Motor neuron (in vitro differentiated cells): ENCODE measurements at places on chromosomes 13 and 19.

- no peak for ATAC-seq
Measured at GRCh38 chr19:19115954-19116353, 22.3 kb downstream of the TMEM161A start.

- ATAC-seq = no peak
Measured at GRCh38 chr13:110663491-110663890, 42.4 kb downstream of the CARS2 start.

DNA sequence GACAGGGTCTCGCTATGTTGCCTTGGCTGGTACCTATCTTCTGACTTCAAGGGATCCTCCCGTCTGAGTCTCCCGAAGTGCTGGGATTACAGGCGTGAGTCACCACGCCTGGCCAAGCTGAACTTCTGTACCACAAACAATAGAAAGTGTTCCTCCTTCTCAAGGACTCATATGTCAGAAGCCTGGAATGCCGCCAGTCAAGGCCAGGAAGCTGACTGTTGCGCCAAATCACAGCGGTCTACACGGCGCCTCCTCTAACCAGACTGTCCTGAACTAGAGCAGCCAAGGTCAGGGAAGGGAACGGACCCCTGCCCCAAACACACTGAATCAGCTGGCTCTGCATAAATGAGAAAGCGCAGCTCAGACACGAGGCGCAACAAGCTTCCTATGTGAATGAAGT, 14.6 kb downstream of the RAB20 start:
- ATAC-seq = no peak

GRCh38 chr19:34257559-34257924, 3.2 kb downstream of the GARRE1 start:
- no peak for ATAC-seq

GRCh38 chr13:46101002-46101401, 3.8 kb downstream of the CPB2 start:
- no peak for ATAC-seq

DNA sequence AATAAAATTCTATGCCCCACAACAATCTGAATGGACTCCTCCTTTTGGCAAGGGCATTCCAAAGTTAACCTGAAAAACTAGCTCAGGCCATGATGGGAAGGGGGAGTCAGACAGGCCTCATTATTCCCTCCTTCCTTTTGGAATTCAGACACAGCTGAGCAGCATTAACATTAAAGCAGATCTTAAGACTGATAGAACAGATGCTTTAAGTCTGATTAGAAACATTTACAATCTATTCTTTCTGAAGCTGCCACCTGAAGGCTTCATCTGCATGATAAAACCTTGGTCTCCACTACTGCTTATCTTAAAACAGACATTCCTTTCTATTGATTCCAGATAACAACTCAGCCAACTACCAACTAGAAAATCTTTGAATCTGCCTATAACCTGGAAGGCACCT, 98.9 kb downstream of the UGGT2 start:
- ATAC-seq = no peak

GRCh38 chr13:110353339-110353977, 46.4 kb downstream of the COL4A2 start:
- no peak for ATAC-seq

DNA sequence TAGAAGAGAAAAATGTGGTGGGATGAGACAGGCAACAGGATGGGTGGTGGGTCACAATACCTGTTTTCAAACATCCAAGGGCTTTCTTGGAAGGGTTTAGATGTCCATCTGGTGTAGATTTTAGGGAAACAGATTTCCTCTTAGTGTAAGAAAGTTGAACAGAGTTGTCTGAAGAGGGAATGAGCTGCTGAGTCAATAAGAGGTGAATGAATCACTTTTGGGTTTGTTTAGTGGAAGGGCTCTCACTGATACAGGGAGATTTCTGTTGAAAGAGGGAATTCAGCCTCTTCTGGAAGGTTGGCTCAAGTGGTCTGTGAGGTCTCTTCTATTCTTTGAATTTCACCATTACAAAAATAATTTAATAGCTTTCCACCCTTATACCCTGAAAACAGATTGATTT, 54.6 kb downstream of the LACC1 start:
- no peak for ATAC-seq

DNA sequence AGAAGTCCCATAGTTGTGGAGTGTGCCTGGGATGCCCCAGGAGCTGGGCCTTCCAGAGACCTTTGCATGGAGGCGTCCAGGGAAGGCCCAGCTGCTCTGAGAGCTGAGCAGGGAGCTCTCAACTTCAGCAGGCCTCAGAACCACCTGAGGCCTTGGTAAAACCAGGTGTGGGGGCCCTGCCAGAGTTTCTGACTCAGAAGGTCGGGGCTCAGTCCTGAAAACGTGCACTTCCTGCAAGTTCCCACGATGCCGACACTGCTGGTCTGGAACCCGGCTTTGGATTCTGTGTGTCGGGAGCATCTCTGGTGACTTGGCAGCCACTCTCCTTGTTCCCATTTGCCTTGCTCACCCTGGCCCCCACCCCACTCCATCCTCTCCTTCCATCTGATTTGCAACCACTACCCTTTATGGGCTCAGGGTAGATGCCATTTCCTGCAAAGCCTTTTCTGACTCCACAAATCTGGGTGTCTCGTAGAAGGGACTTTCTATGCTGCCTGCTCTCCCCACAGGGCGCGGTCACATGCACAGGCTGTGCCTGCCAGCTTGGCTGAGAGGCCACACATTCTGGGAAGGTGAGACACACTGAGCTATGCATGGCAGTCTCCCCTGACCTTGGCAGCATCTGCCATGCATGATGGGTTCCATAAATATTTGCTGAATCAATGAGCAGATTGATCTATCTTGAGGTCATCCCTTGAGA, 244.7 kb downstream of the COL4A1 start:
- peak; percentile 6 for ATAC-seq

DNA sequence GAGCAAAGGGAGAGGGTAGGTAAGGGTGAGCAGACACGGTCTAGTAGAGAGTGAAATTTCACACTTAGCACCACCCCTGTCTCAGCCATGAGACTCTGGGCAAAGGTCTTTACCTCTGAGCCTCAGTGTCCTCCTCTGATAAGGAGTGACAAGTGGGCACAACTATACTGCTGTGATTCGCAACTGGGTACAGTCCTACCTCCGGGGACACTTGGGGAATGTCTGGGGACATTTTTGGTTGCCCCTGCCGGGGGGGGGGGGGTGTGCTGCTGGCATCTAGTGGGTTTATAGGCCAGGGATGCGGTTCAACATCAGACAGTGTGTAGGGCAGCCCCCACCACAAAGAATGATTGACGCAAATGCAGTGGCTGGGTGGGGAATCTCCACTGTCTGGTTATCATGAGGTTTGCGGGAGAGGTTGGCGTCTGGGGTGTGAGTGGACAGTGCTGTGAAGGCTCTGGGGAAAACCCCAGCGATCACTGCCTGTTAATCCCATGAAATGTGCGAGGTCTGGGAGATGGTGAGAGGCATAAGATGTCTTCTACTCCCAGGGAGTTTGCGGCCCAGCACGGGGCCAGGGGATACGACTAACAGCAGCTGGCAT, 4.3 kb downstream of the NACC1 start:
- ATAC-seq = no peak

DNA sequence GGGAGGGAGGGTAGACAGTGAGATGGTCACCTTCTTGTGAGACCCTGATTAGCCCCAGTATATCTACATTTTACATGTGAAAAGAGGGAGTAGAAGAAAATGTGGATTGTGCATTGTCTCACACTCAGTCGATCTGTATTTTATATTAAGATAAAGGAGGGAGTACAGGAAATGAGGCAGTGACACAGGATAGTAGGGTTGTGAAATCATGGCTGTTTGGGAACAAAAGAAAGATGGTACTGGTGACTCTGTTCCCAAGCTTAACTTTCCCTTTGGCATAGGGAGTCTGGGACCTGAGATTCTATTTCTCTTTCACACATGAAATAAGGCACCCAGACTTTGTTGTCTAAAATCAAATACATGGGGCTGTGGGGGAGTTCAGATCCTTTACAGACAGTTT, 194.7 kb downstream of the ABCC4 start:
- no peak for ATAC-seq

DNA sequence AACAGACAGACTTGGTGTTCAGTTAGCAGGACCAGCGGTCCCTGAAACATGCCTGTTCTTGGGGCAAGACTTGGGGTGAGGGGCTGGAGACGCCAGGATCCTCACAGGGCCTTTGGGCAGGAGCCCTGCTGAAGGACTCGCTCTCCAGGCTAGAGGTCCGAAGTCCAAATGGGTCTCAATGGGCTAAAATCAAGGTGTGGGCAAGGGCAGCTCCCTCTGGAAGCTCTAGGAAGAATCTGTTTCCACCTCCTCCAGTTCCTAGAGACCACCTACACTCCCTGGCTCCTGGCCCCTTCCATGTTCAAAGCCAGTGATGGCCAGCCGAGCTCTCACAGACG, 111.3 kb downstream of the TUBA3C start:
- no peak for ATAC-seq

DNA sequence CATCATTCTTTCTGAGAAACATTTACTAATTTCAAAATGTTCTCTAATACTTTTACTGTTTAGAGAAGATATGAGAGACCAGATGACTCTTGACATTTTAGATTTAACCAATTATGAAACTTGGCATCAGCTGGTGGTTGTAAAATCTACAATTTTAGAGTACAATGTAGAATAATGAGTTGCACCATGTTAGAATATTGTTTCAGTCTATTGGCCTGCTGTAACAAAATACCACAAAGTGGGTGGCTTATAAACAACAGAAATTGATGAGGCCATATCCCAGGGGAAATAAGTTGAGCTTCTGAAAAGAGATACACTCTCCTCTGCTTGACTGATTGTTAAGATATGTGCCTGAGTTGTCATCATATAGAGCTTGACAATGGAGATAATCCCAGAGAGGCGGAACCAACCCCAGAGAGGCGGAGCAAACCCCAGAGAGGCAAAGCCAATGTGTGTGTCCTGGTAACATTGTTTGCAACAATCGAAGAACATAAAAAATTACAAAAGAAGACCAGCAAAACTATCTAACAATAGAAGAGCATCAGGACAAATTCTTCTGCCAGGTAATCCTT, 373.0 kb upstream of the SLITRK1 start:
- ATAC-seq = no peak

- peak; percentile 21 for ATAC-seq
Measured at GRCh38 chr19:695352-695949, at the start of gene PRSS57. TSS of gene PRSS57 (minus strand) at chr19:695452. CDS start at chr19:695430, 22 bp downstream.

- no peak for ATAC-seq
Measured at GRCh38 chr13:75762076-75762937, 126.2 kb downstream of the LMO7 start.

- ATAC-seq = no peak
Measured at GRCh38 chr13:44135566-44135965, 238.1 kb upstream of the SERP2 start.

DNA sequence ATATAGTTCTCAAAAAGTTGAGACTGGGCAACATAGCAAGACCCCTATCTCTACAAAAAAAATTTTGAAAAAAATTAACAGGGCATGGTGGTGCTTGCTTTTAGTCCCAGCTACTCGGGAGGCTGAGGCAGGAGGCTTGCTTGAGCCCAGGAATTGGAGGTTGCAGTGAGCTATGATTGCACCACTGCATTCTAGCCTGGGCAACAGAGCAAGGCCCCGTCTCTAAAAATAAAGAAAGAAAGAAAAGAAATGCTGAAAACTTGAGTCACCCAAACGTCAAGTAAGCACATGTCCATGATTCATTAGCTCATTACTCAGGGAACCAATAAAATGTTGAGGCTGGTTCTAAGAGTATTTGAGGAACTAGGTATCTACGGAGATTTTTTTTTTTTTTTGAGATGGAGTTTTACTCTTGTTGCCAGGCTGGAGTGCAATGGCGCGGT, 33.9 kb upstream of the SEMA6B start:
- no peak for ATAC-seq

DNA sequence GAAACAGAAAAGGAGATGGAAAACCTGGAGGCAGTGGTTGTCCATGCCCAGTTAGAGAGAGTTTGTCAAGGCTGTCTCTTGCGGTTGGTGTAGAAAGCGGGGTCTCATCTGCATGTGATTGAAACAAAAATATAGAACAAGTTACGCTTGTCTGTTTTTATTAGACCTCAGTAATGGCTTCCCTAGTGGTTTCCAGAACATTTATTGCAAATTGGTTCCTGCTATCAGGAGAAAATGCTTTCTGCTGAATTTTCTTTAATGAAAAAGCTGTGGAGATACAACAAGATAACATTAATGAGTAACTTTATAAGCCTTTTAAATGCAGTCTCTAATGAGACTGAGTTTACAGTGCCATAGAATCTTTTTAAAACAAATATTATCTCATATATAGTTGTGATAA, 378.0 kb downstream of the DACH1 start:
- no peak for ATAC-seq

GRCh38 chr13:24894972-24895300, 131.0 kb downstream of the RNF17 start:
- no peak for ATAC-seq

GRCh38 chr13:87080100-87080779, 590.9 kb upstream of the SLITRK5 start:
- no peak for ATAC-seq

- no peak for ATAC-seq
Measured at GRCh38 chr13:75334634-75335447, 147.1 kb downstream of the TBC1D4 start.

DNA sequence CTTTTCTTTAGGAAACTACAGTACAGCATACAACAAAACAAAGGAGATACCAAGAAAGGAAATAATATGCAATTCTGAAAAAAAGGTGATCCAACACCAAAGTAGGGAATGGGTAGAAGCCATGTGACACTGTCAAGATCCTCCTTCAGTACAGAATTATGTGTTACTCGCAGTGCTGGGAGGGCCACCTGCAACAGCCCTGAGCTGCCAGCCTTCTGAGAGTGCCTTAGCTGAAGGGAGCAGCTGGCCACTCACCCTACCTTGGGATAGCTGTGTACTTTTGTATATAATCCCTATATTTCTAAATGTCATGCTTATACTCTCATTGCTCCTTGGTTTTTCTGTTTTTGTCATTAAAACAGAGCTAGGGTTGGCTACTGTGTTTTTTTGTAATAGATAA, 1518.2 kb upstream of the PCDH20 start:
- no peak for ATAC-seq

GRCh38 chr13:98923641-98924397, 54.0 kb downstream of the DOCK9 start:
- no peak for ATAC-seq

- peak; percentile 59 for ATAC-seq
Measured at GRCh38 chr19:4803736-4804695, 12.5 kb downstream of the FEM1A start.

GRCh38 chr13:23129331-23129730, 51.4 kb upstream of the SGCG start:
- no peak for ATAC-seq

DNA sequence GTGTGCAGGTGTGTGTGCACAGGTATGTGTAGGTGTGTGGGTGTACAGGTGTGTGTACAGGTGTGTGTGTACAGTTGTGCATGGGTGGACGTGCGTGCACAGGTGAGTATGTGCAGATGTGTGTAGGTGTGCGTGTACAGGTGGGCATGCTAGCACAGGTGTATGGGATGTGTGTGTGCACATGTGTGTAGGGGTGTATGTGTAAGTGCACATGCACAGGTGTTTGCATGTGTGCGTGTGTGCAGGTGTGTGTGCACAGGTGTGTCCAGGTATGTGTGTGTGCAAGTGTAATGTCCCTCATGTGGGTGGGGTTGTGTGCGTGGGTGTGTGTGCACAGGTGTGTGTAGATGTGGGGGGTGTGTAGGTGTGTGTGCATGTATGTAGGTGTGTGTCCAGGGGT, 27.5 kb upstream of the TFDP1 start:
- peak; percentile 7 for ATAC-seq
